ENCODE measurements at places on chromosomes 11 and 22.

- DNase-seq, result no peak
Measured at GRCh38 chr11:31865606-31866300, 54.6 kb upstream of the PAX6 start.

GRCh38 chr11:43547430-43547831 lies 133.1 kb upstream of the HSD17B12 start:
- no peak for DNase-seq

GRCh38 chr11:1072116-1072820 lies 2.4 kb upstream of the MUC2 start:
- DNase-seq, result no peak

GRCh38 chr11:113072237-113072858 lies 111.1 kb downstream of the NCAM1 start:
- DNase-seq, result no peak

- DNase-seq, result no peak
Measured at GRCh38 chr22:38462960-38463784, 4.7 kb upstream of the KDELR3 start.

GRCh38 chr11:44781655-44782054 lies 54.9 kb downstream of the TSPAN18 start:
- no peak for DNase-seq

DNA sequence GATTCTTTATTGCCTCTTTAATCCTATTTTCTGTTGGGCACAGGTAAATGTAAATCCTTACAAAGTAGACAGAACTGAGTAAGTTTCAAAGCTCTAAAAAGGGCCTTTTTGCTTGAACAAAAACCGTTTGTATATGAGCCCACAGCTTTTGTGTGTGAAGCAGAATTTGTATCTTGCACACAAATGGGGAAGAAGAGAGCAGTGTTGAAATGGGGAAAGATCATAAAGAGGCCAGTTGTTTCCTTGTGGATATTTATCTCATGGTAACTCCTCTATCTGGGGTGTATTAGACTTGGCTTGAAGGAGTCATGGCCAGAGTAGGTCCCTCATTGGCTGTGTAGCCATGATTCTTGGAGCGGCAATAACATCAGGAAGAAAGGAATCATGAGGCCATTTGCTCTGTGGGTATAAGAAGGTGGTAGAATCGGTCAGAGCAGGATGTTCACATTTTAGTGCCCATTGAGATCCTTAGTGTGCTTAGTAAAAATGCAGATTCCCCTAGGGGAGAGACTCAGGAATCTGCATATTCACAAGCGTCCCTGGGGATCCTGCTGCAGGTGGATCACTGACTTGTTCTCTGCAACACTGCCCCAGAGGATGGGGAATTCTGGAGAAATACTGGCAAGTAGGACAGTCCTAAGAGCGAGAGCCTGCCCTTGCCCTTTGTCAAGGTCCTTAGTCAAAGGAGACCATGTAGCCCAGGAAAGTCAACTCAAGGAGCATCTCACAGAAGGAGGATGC lies 126.5 kb downstream of the LDLRAD3 start:
- no peak for DNase-seq

- DNase-seq, result peak; percentile 53
Measured at GRCh38 chr11:2569321-2569721, 124.5 kb downstream of the KCNQ1 start.

- DNase-seq, result no peak
Measured at GRCh38 chr11:32029721-32030120, 61.2 kb upstream of the RCN1 start.

- no peak for DNase-seq
Measured at GRCh38 chr11:114785820-114786219, 107.5 kb downstream of the NXPE2 start.

DNA sequence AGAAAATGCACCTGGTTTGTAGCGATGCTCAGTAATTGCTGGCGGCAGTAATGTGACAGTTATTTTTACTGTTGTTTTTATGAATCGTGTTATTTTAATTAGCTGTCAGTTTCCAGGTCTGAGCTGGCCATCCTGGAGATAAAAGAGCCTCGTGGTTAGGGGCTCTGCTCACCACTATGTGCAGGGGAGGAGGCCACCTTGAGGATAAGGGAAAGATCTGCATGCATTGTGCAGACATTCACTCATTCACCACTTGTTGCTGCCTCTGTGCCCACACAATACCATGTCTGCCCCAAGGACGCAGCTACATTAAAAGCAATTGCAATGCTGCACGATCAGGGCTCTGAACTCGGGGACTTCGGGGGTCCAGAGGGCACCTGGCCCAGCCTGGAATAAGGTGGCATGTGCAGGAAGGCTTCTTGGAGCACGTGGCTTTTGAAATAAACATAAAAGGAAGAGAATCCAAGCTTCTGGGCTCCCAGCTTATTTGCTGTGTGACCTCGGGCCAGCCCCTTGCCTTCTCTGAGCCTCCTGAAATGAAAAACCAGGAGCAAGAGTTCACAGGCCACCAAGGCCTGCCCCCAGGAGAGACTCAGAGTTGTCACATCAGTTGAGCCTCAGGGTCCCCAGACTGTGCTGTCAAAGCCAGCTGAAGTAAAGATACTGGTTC lies 44.7 kb upstream of the SHISAL1 start:
- no peak for DNase-seq

DNA sequence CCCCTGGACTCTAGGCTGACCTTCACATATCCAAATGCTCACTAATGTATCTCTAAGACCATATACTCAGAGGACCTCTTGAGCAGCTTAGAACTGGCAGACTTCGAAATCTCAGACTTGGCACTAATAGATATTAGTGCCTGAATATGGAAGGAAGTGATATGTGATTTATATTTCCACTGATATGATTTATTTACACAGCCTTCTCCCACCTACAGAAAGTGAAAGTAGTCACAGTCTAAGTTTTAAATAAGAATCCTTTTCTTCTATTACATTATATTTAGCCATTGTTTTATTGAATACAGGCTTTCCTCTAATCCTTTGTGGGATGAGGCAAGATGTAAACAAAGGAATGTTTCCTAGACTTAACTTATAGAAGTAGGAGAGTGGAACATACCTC lies 6.7 kb upstream of the NAV2 start:
- no peak for DNase-seq

DNA sequence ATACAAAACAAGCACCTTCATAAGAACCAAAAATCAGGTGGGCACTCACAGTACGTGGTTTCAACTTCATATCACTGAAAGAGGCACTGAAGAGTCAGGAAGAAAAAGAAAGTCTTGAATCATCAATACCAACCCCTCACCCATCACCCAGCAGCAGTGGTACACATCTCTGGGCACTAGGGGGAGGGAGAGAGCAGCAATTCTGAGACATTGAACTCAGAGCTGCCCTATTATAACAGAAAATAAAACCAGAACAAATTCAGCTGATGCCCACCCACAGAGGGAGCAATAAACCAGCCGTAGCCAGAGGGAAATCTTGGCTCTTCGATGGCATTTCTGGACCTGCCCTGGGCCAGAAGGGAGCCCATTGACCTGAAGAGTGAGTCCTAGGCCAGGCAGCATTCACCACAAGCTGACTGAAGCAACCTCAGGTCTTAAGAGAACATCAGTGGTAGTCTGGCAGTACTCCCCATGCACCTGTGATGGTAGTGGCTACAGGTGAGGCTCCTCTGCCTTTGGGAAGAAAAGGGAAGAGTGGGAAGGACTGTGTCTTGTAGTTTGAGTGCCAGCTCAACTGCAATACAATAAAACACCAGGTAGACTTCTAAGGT lies 42.2 kb upstream of the FAM181B start:
- DNase-seq, result peak; percentile 69

GRCh38 chr11:124878759-124879492 lies 13.7 kb downstream of the ROBO3 start:
- DNase-seq, result no peak

- DNase-seq, result no peak
Measured at GRCh38 chr11:6402561-6402981, 12.3 kb downstream of the SMPD1 start.

DNA sequence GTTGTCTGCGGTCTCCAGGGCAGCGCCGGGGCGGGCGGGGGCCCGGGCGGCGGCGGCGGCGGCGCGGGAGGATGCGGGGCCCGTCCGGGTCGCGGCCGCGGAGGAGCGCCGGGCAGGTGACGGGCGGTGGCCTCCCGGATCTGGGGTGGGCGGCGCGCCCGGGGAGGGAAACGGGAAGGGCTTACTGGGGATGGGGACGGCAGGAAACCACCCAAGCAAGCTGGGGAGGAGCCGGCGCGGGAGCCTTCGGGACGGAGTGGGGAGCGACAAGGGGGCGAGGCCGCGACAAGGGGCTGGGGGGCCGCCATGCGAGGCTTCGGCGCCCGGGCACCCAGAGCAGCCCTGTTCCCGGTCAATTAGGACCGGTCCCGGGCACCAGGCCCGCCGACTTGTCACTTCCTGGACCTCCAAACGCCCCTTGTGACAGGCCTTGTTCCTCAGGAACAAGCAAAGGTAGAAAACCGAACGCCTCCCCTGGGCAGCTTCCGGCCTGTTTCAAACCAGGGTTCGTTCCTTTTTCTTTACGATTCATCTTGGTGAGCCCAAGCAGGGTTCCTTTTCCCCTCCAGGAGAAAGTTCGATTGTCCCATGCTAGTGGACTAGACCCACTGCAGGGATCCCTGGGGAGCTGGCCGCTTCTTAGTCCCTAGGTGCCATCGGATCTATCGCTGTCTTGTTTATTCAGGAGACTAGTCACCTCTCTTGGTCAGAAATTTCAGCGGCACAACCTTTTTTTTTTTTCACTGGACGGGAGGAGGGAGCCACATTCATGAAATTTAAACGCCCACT lies 492 bp downstream of the JHY start:
- DNase-seq, result no peak

DNA sequence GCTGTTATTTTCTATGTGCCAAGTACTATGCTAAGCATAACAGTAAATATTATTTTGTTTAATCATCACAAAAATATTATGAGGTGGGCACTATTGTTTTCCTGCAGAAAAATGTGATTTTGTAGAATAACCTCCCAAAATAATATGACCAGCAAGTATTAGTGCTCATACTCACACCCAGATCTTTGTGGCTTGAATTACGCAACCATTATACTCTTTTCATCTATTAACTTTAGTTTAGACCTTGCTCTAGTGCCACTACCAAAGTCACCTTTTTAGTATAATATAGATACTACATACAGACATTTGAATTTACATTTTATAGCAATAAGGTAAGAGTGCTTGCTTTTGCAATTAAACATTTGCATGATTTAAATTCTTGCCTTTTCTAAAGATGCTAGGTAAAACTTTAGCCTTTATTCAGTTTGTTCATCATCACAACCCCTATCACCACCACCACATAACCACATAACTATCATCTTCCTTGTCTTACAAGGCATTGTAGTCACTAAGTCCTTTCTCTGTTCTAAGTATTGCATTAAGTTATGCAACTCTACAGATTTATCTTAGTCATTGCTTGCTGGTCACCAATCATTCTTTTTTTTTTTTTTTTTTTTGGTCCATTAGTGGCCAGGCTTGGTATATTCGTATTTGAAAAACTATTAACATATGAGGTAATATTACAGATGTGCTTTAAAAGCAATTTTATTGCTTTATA lies 68.4 kb downstream of the GAS2 start:
- DNase-seq, result no peak

GRCh38 chr22:42704896-42705295 lies 15.8 kb downstream of the A4GALT start:
- no peak for DNase-seq

- DNase-seq, result no peak
Measured at GRCh38 chr11:103530257-103530656, 421.0 kb downstream of the DYNC2H1 start.

DNA sequence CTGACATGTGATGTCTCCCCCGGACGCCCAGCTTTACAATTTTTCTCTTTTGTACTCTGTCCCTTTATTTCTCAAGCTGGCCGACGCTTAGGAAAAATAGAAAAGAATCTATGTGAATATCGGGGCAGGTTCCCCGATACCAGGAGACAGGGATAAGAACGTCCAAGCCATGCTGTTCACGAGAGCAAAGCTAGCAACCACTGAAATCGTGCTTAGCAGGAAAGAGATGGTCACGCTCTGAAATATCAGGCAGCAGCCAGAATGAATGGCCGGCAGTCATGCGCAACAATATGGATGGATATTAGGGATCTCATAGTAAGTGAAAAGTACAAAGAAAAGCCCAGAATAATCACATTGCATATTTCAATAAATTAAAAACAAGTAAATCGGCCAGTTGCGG lies 3.5 kb downstream of the CRYBB1 start:
- DNase-seq, result no peak

- DNase-seq, result no peak
Measured at GRCh38 chr11:33256813-33257159, 395 bp upstream of the HIPK3 start.

- DNase-seq, result no peak
Measured at GRCh38 chr11:101817581-101817980, 97.2 kb upstream of the CEP126 start.

- peak; percentile 52 for DNase-seq
Measured at GRCh38 chr11:706957-707816, 1.2 kb downstream of the EPS8L2 start.

- DNase-seq, result no peak
Measured at GRCh38 chr11:22728600-22729389, 62.4 kb downstream of the GAS2 start.

DNA sequence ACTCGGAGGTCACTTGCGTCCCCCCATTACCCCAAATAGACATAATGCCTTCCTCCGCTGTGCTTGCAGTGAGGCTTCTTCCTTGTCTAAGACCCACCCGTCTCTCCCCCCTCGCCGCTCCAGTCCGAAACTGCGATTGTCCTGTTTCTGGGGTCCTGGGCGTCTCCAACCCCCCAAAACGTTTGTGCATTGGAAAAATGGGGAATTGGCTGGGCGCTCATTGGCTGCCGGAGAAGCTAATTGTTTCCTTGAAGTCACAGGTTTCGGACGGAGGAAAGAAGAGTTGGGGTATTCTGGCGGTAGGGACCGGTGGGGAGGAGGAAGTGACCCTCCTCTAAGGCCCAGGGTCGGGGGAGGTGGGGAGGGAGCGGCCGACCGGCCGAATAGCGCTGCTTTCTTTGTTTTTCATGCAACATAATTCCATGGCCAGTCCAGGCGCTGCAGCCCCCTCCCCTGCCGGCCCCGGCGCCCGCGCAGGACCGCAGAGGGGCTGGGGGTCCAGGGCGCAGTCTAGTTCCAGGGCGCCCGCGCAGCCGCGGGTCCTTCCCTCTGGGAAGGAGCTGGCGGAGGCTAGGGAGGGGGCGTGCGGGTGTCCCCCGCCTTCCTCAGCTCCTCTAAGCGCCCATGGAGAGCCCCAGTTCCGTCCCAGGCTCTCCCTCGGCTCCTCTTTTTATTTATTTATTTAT lies 12.7 kb upstream of the CPT1A start:
- DNase-seq, result no peak

- no peak for DNase-seq
Measured at GRCh38 chr11:31326470-31327148, 42.9 kb downstream of the DCDC1 start.

DNA sequence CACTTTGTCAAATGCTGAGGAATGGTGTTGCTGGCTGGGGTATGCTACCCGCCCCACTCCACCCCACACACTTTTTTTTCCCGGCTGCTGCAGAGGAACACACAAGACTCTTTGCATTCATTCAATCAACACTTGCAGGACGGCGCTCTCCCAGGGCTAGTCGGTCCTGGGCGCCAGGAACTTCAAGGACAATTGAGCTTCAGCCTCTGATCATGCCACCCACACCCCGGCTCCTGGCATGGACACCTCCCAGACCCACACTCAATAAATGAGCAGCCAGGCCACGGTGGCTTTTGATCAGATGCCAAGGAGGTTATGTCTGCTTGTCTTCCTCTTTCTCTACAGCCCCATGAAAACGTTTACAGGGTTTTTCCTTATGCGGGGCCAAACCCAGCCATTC lies 19.8 kb downstream of the TPST2 start:
- no peak for DNase-seq

- peak; percentile 2 for DNase-seq
Measured at GRCh38 chr11:105937738-105938137, 84.3 kb downstream of the MSANTD4 start.

GRCh38 chr11:34652191-34652973 lies 31.5 kb downstream of the EHF start:
- no peak for DNase-seq
